Activated T-helper 1 cell treated with anti-CD3 and anti-CD28 coated beads, Interleukin-2, amount 50 U/mL, for 16 hours (primary cell): ENCODE measurements at places on chromosomes 6 and 20.

DNA sequence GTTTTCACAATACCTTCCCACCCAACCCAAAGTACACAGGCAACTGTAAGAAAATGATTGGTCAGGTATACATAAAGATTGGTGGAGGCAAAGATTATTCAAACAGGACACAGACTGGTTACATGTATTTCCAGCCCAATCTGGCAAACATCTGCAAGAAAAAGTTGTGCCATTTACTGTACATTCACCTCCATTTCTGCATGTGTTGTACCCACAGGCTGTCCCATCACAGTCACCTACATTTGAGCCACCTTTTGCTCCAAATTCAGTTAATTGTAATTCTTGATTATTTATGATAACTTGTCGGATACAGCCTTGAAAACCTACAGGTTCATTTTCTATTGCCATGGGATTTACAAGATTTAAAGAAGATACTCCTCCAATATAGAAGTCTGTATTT is 85.6 kb downstream of the PHF3 start:
- DNase-seq = no peak

GRCh38 chr20:47800623-47801022 is 15.3 kb upstream of the SULF2 start:
- no peak for DNase-seq

GRCh38 chr20:57051096-57051495 is 215.3 kb downstream of the BMP7 start:
- no peak for DNase-seq

DNA sequence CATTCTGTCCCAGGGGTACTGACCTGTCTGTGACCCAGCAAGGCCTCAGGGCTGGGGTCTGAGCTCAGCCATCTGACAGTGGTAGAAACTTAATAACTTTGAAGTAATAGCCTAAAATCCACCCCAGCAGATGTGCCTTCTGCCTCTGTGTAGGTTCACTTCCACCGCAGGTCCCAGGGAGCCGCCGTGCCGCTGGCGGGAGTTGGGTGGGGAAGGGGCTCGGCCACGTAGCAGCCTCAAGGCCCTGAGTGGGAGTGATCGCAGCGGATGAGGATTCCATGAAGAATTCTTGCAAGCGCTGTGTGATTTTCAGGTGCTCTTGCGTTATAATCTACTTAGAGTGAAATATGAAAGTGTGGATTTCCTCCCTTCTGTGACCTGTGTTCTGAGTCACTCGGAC is 163.7 kb downstream of the DTNBP1 start:
- no peak for DNase-seq

DNA sequence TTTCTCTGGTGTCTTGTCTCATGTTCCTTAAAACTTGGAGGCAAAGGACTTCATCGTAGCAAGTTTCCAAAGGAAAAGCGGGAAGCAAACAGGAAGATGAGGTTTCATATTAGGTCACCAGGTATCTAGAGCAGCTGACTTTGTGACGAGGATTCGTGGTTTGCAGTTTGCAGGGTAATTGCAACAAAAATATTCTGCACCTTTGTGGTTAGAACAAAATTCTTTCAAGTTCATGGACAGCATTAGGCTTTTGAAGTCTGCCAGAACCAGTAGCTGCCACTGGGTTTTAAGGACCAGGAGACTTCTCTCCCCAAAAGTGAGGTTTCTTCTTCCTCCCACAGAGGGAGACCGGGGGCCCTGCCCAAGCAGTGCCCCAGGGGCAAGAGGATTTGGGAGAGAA is 63.4 kb downstream of the RPP40 start:
- DNase-seq = no peak
